ENCODE measurements at places on chromosomes 5 and 9.

DNA sequence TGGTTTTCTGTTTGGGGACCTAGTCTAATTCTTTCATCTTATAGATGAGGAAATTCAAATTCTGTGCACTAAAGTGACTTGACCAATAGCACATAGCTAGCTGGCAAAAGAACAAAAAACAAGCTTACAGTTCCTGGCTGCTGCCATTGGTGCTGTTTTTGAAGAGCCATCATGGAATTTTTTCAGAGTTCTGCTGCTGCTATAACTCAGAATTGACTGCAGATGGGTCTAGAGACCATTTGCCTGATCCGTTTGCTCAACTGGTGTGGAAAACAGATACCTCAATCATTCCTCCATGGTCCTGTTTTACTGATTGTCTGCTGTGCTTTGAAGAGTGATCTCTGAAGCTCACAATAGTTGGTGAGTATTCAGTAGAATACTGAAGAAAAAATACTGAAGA lies 15.2 kb downstream of the FBXL7 start:
- no peak for DNase-seq

DNA sequence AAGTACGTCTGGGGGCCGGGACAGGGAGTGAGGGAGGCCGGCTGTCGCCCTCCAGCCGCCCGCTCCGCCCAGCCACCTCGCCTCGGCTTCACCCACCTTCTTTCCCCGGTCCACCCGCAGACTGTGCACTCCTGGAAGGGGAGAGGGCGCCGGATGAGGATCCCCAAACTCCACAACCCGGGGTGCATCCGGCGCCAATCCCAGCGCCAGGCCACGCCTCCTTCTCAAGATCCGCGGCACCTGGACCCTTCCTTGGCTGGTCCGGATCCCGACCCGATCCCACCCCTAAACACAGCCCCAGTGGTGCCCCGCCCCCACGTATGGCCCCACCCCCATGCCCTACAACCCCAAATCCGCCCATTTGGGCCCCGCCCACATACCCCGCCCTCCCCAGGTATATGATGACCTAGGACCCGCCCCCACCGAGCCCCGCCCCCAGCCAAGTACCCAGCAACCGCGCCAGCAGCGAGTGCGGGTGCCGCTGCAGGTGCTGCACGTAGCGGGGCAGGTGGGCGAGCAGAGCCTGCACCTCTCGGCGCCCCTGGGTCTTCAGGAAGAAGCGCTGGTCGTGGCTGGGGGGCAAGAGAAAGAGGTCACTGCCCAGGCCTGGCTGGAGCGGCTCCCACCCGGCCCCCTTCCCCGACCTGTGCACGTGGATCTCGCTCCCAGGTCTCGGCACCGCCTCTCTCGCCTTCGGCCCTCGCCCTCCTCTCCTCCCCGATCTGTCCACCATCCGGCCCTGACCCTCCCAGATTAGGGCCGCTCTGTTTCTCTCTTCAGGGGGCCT lies 3.2 kb downstream of the PIP5KL1 start:
- peak; percentile 69 for DNase-seq

- DNase-seq: peak; percentile 7
These were observed 13.2 kb downstream of the GZMK start for GRCh38 chr5:55037046-55037771.

DNA sequence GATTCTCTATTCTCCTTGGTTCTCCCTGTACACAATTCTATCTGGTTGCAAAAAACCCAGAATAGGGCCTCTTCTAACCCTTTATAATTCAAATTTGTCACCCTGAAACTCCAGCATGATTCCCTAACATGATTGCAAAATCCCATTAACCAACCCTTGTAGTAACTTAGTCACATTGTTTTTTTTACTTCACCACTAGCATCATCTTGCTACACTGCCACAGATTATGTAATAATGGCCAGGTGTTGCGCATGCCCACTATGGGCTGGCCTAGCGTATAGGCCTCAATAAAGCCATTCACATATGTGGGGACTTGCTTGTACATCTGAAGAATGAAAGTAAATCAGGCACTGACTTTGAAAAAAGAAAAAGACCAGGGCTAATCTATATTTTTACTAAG lies 25.7 kb downstream of the FAM170A start:
- DNase-seq: no peak

GRCh38 chr9:107681988-107682387 lies 192.4 kb upstream of the KLF4 start:
- DNase-seq: no peak

- DNase-seq: no peak
These were observed 29.7 kb downstream of the PPP1R2B start for GRCh38 chr5:156879665-156880285.

- no peak for DNase-seq
These were observed 86.8 kb upstream of the MEGF10 start for GRCh38 chr5:127203818-127204217.

DNA sequence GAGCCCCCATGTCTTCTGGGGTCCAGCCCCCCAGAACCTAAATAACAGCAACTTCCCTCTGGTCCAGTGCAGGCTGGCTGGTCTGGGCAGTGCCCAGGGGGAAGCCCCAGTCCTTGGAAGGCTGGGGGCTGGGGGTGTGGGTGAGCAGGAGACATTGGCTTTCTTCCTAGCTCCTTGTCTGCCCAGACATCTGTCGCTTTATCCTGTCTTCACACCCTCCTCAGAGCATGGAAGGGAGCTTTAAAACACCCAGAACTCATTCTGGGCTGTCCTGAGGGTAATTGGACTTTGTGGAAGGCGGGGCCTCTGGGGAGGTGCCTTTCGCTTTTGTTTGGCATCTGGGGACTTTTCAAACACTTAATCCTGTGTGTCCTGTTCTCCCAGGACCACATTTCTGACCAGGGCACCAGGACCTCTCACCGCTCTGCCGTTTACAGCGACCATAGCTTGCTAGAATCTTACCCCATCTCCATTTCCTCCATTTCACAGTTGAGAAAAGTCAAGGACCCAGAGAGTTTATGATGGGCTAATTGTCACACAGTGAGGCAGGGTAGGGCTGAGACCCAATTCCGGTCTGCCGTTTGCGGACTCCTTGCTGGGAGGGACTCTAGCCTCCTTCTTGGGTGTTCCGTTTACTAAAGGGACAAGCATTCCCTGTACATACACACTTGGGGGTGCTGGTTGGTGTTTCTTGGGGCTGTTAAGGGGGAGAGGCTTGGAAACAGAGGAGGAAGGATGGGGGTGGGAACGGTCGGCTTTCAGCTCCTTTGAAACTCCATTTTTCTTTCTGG lies 1.1 kb downstream of the GSN start:
- no peak for DNase-seq

GRCh38 chr5:103667068-103667467 lies 104.5 kb upstream of the NUDT12 start:
- DNase-seq: no peak

Measured in stimulated activated CD4-positive, alpha-beta T cell treated with anti-CD3 and anti-CD28 coated beads, Interleukin-1b, Interleukin-23, amount 100 ng/mL, for 4 hours (primary cell).